Activated B cell treated with CpG ODN at 0.5 μM for 24 hours (primary cell): ENCODE measurements at places on chromosomes 6 and 20. TPM values are rescaled to one million over a fixed set of nuclear protein-coding genes. Genes with fewer than 3 reads are reported as not detected.

FOXC1 gene
- 1.00 and 1.1 TPM in 2 replicates for total RNA-seq

- H3K4me3 ChIP-seq, result no peak overlapping the region
- H3K27me3 ChIP-seq, result peaks cover 13% of the 10 kb centered on the region
- DNase-seq, result no peak
Measured at GRCh38 chr20:20823476-20823881, 111.0 kb upstream of the RALGAPA2 start.

- H3K27me3 ChIP-seq, result no peaks in the 10 kb centered on the region
- H3K4me1 ChIP-seq, result peaks cover 20% of the 10 kb centered on the region
- H3K36me3 ChIP-seq, result no peaks in the 10 kb centered on the region
- peak overlapping the region; percentile 37 for H3K27ac ChIP-seq
- H3K4me3 ChIP-seq, result peak overlapping the region; percentile 29
- no peak for DNase-seq
Measured at GRCh38 chr20:25193843-25194242, 1.7 kb upstream of the ENTPD6 start.

- H3K27me3 ChIP-seq, result no peaks in the 10 kb centered on the region
- H3K27ac ChIP-seq, result peak overlapping the region; percentile 20
- DNase-seq, result no peak
- peaks cover 23% of the 10 kb centered on the region for H3K4me1 ChIP-seq
Measured at GRCh38 chr6:111564482-111564945, 41.2 kb downstream of the TRAF3IP2 start.

DNA sequence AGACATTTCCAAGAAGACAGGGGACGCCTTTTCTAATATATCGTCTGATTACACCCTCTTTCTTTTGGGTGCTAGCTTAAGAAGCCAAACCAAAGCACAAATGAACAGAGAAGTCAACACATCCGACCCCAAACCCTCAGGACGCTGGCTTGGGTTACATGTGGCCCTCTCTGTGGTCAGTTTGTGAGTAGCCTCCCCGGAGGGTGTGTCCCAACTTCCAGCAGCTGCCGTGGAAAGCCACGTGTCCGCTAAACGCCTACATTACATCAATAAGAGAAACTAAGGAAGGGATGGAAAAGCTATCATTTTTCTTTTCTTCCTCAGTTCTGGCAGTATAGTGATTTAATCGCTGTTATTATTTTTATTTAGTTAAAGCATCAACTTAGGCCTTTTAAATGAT, 487 bp upstream of the BMP6 start:
- no peaks in the 10 kb centered on the region for H3K36me3 ChIP-seq
- no peak overlapping the region for H3K27ac ChIP-seq
- peaks cover 30% of the 10 kb centered on the region for H3K4me1 ChIP-seq
- DNase-seq, result no peak
- peaks cover 50% of the 10 kb centered on the region for H3K27me3 ChIP-seq
